ENCODE measurements at places on chromosomes 3 and 15.
A peak's percentile ranks its signal among the peaks of the same experiment; 100 is the strongest.

DNA sequence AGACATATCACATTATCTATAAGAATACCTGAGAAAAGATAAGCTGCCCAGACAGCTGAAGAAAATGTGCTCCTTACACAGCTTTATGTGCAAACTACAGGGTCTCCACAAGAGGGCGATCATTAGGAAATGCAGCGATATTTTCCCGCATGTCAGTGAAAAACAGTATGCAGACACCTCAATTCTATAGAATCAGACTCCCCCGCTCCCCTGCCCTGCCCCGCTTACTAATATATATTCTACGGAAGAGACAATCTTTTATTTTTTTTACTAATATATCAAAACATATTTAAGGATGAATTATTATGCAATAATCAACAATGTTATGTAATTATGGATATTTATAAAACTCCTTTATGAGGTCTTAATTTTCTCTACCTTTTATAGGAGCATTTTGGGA is 681.3 kb downstream of the ROBO1 start:
- DNase-seq, result peak; percentile 1

- no peak for DNase-seq
These were observed 59.0 kb upstream of the GSK3B start for GRCh38 chr3:120153294-120153693.

- DNase-seq, result no peak
These were observed 66.1 kb downstream of the ATP10A start for GRCh38 chr15:25797035-25797434.

GRCh38 chr3:188154014-188154808 is at the start of gene LPP:
LPP (plus strand) TSS chr3:188154157; CDS start chr3:188406121, 251,964 bp downstream.
- DNase-seq, result peak; percentile 74

GRCh38 chr3:153311541-153311940 is 149.5 kb downstream of the RAP2B start:
- no peak for DNase-seq

Data from stimulated activated CD8-positive, alpha-beta memory T cell treated with anti-CD3 and anti-CD28 coated beads, Interleukin-15, amount 100 ng/mL, for 48 hours (primary cell).